ENCODE measurements at places on chromosomes 12 and 14.

GRCh38 chr12:27622436-27623195 is 73.6 kb upstream of the REP15 start:
- no peak for DNase-seq

GRCh38 chr14:34161351-34162082 is 210.6 kb upstream of the EGLN3 start:
- no peak for DNase-seq

DNA sequence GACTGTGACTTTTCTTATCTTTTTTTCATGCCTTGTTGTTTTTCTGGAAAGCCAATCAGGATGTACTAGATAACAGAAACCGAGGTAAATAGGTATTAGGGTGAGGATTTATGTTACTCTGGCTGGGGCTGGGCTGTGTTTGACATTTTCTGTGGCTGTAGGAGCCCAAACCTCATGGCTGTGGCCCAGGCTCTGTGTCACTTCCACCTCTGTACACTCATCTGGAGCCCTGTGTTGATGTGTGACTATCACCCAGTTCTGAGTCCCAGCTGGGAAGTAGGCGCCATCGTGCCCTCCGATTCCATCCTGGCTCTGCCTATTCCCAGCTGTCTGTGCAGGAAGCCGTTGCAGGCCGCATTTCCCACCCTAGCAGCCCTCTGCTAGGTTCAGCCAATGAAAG is 1.6 kb upstream of the HHIPL1 start:
- DNase-seq = no peak

DNA sequence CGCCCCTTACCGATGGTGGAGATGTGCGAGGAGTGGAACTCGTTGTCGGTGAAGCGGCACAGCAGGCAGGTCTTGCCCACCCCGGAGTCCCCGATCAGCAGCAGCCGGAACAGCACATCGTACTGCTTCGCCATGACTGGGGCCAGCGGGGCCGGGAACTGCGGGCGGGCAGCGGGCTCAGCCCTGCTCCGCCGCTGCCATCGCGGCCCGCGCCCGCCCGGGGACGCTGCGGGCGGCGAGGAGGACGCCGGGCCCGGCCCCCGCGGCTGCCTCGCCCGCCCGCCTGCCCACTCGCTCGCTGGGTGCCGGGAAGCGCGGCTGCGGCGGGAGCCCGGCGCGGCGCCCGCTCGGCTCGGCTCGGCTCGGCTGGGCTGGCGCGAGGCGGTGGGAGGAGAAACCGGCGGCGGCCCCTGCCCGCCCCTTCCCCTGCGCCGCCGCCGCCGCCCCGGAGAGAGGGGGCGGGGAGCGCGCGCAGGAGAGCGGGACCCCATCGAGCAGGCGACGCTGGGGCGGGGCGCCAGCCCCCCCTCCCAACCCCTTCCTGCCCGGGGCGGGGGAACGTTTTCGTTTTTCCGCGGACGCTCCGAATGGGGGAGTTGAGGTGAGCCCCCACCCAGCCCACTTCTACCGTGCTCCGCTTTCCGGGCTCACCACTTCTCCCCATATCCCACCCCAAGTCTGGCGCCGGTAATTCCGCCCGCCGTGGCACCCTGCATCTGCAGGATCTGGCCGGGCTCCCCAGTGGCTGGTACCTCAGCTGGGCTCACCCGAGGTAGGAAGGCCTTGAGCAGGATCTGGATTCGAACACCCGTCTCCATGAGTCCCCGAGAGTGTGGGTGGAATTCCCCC is at the start of gene RAB15:
TSS of gene RAB15 (minus strand) at position 394 of the 849 bp plus-strand sequence. CDS start at position 134, 260 bp downstream.
- DNase-seq = peak; percentile 40

- no peak for DNase-seq
Measured at GRCh38 chr14:105844047-105844630, 317.8 kb downstream of the TMEM121 start.

GRCh38 chr12:94433744-94434143 is 25.9 kb downstream of the CEP83 start:
- DNase-seq = no peak

- no peak for DNase-seq
Measured at GRCh38 chr12:57154804-57155434, 7.5 kb upstream of the LRP1-AS start.

DNA sequence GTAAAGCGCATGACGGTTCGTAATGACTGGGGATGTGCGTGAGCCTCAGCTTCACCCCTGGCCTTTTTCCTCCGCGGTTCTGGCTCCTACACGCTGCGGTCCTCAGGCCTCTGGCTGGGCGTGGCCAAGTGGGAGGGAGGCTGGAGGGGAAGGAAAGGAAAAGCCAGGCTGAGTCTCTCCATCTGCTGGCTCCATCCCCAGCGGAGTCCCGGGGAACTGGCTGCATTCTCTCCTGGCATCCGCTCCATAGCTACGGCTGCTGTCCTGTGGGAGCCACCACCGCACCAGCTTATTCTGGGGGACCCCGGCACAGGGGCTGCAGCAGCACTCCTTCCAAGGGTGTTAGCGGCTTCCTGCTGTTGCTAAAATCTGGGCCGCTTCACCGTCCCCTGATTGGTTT is 68.2 kb upstream of the SLC24A4 start:
- no peak for DNase-seq

- no peak for DNase-seq
Measured at GRCh38 chr14:104557086-104557485, 22.5 kb upstream of the C14orf180 start.

DNA sequence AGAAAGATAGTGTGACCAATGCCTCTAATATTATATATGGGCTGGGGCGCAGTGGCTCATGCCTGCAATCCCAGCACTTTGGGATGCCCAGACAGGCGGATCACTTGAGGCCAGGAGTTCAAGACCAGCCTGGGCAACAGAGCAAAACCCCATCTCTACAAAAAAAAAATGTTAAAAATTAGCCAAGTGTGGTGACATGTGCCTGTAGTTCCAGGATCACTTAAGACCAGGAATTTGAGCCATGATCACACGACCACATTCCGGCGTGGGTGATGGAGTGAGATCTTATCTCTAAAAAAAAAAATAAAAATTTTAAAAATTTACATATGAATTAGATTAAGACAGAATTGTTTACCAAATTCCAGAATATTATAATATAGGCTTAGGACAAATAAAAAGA is 12.0 kb downstream of the TM7SF3 start:
- DNase-seq = no peak

DNA sequence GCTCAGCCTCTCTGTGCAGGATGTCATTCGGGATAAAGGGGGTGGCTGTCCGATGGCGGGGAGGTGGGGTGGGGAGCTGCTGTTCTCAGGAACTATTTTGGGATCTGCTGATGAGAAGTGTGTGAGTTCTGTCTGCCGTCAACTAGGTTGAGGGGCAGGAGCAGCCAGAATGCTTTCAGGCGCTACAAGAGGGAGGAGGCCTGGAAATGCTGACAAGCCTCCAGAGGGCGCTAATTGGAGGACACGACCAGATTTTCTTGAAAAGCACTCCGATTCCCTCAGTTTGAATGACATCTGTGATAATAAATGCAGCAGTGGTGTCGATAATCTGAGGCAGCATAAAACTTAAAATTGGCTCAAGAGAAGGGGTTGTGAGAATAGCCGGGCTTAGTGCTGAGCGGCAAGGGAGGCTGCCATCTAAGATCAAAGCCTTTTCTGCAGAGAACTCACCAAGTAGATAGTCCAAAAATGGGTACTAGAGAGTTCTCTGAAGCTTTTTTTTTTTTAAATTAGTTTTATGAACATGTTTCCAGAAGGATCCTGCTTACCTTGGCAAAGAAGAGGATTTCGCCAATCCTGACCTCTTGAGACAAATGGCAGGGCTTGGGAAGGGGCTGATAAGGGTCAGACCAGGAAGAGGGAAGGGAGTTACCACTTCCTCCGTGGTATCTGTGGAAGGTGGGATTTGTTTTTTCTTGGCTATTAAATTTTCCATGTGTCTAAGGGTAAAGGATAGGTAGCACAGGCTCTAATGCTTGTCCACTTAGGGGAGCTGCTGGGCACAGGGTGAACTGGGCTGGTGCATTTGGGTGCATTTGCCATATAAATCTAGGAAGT is 94.4 kb downstream of the CRACR2A start:
- DNase-seq = peak; percentile 46

DNA sequence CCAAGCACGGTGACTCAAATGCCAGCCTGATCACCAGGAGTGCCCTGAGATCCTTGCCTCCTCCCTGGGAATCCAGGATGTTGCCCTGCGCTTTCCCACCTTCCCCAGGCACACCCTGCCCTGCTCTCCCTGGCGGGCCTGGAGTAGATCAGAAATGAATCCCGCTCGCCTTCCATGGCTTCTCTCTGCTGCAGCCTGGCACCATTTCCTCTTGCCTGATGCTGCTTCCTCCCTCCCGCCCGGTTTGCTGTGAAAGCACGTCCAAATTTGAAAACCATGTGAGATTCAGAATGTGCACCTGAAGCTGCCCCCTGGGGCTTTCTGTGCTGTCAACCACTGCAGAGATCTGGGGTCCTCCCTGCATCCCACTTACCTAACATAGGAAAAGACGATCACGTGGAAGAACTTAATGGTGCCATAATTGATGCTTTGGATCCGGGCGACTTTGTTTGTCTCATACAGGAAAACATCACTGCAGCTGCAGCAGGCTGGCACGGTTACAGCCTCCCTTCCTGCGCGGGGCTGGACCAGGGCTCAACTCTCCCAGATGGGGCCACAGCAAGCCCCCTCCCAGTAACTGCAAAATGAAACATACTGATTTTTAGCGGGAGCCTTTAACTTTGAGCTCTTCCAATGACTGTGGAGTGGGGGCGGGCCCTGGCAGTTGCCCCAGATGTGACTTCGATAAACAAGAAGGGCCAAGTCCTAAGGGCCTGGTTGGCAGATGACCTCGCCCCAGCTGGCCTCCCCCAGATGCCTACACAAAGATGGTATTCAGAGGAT is 24.9 kb upstream of the C12orf76 start:
- no peak for DNase-seq

GRCh38 chr12:22377731-22378496 is 43.4 kb upstream of the ST8SIA1 start:
- peak; percentile 9 for DNase-seq

GRCh38 chr14:64569138-64569631 is 19.4 kb downstream of the PPP1R36 start:
- peak; percentile 50 for DNase-seq

- DNase-seq = peak; percentile 87
Measured at GRCh38 chr12:111409780-111410430, 4.2 kb downstream of the SH2B3 start.

DNA sequence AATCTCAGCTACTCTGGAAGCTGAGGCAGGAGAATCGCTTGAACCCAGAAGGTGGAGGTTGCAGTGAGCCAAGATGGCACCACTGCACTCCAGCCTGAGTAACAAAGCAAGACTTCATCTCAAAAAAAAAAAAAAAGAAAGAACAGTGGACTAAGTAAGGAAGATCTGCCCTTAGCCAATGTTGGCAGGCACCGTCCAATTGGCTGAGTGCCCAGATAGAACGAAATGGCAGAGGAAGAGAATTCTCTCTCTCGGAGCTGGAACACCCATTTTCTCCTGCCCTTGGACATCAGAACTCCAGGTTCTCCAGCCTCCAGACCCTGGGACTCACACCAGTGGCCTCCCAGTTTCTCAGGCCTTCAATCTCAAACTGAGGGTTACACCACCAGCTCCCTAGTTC is 49.9 kb downstream of the ESR2 start:
- no peak for DNase-seq

DNA sequence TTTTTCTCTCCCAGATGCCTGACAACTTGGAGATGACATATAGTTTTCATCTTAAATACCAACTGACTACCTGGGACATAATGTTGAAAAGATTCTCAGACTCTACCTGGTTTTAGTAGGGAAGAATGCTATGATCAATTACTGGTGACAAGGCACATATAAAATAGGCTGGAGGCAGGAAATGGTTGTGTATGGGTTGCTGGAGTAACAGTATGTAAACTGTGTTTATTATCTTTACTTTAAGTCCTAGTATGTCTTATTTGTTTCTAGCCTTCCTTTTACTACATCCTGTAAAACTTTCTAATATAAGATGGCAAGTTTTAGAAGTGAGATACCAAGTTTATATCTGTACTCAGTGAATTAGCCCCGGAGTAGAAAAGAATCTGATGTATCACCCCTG is 98.1 kb downstream of the NUBPL start:
- no peak for DNase-seq

Measured in fibroblast of skin of scalp (primary cell).